ENCODE measurements at places on chromosomes 5 and 9. TPM values are rescaled to one million over a fixed set of nuclear protein-coding genes. Genes with fewer than 3 reads are reported as not detected.

DNA sequence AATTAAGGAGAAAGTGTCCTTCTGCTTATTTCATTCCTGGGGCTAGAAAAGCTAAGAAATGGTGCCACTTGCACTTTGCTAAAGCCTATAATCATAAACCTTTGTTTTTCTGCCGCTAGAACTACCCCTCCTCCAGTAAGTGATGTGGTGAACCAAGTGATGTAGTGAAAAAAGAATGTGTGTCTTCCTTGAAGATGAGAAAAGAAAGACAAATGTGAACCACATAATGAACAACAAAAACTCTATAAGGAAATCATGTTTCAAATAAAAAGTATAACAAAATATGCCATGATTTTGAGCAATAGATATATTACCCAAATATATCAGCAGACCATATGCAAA is 179.0 kb upstream of the SGCD start:
- DNase-seq = no peak

DNA sequence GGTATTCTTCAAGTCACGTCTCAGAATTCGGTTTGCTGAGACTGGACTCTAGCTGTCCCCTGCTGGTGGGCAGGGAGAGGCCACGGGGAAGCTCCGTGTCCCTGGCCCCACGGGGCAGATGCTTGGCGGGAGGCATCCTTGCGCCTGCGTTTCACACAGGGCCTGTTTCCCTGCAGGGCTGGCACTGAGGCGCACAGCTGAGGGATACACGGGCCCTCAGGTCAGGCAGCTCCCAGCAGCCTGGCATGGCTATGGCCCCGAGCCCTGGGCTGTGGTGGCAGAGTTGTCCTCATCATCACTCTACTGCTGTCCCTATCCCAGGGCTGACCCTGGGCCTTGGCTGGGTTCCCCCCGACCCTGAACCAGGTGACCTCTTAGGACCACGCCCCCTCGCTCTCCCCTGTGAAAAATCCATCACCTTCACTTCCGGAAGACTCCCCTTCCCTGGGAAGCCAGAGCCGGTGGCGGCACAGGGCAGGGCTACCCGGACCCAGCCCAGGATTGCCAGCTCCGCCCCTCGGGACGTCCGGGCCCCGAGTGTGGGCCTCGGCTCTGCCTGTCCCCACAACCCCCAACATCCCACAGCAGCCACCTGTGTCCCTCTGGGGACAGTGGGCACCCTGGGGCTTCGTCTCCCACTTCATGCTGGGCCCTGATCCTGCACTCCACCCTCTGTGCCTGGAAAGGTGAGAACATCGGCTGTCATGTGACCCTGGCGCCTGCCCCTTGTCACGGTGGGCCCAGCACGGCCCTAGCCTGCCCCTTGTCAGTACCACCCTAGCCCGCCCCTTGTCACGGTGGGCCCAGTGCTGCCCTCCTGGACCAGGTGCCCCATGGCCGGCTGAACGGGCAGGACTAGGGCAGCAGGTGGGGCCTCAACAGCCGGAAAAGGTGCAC is 5.0 kb downstream of the DPP7 start:
- DNase-seq = no peak

DNA sequence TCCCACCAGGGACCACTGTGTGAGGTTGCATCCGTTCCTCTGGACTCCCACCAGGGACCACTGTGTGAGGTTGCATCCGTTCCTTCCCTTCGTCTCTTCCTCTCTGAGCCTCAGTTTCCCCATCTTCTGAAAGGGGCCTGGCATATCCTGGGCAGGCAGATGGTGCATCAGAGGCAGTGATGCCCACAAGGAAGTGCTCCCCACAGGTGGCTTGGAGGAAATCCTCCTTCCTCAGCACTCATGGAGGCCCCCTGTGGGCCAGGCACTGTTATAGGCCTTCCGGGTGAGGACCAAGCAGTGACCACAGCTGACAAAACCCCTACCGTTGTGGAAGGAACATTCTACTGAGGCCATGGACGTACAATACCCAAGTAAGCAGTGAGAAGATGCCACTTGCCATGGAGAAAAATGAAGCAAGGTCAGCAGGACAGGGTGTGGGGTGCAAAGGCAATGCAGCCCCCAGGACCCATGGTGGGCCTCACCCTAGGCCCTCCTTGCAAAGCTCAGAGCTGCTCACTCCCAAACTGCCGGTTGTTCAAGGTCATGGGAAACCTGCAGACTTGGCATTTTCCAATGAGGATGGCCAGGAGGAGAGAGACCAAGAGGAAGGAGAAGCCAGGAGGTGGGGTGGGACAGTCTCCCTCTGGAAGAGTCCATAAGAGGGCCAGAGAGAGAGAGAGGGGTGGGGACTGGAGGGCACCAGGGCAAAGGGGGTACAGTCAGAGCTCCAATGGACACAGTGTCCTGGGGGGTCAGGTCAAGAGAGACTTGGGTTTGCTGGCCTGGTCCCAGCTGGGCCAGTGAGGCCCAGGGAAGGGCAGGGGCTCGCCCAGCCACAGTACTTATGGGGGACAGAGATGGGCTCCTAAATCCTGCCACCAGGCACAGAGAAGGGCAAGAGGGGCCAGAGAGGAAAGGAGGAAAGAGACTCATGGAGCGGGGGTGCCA is 51.1 kb downstream of the C9orf50 start:
- DNase-seq = no peak

DNA sequence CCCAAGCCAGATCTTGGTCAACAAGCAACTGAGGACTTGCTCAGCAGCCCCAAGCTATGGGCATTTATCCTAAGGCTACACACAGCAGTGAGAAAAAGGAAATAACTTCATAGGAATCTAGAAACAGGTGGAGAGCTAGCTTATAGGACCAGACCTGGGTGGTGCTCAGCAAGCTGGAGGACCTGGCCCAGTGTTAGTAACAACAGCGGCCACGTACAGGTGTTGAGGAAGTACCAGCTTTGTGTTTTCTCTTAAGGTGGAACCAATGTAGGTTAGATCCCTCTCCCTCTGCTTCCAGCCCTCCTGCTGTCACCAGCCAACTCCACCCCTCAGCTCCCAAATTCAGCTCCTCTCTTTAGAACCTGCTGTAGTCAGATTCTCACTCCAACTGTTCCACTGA is 43.4 kb downstream of the IRF1 start:
- no peak for DNase-seq

The PCDHGB5 gene
- 0.72 TPM for total RNA-seq

The LECT2 gene
- not detected for total RNA-seq

GRCh38 chr9:106906129-106906528 is 43.2 kb downstream of the ZNF462 start:
- no peak for DNase-seq

The MAMDC2 gene
- not detected for total RNA-seq

The C9 gene
- not detected for total RNA-seq

The LHFPL2 gene
- total RNA-seq = 8.6 TPM

DNA sequence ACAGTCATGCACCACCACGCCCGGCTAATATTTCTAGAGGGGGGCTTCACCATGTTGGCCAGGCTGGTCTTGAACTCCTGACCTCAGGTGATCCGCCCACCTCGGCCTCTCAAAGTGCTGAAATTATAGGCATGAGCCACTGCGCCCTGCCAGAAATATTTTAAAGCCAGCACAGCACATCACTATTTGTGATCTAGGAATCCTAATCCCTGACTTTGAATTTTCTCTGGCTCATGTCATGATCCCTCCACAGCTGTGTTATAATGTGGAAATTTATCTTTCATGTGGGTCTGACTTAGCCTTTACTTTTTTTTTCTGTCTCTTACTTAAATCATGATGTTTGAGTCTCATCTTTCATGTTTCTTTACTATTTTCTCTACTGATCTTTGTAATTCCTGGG is 18.7 kb upstream of the ITGA1 start:
- DNase-seq = no peak

The SLC25A46 gene
- 43.4 TPM for total RNA-seq

DNA sequence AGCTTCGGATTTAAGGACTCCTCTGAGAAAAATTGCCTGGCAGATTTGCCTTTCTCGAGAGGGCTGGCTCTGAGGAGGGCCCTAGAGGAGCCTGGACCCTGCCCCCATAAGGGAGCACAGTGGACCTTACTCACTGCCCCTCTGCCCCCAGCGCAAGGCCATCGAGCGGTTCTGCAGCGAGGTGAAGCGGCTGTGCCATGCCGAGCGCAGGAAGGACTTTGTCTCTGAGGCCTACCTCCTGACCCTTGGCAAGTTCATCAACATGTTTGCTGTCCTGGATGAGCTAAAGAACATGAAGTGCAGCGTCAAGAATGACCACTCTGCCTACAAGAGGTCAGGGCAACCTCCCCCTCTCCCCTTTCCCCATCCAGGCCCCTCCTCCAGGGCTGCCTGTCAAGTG is 34.6 kb downstream of the CYFIP2 start:
- no peak for DNase-seq

DNA sequence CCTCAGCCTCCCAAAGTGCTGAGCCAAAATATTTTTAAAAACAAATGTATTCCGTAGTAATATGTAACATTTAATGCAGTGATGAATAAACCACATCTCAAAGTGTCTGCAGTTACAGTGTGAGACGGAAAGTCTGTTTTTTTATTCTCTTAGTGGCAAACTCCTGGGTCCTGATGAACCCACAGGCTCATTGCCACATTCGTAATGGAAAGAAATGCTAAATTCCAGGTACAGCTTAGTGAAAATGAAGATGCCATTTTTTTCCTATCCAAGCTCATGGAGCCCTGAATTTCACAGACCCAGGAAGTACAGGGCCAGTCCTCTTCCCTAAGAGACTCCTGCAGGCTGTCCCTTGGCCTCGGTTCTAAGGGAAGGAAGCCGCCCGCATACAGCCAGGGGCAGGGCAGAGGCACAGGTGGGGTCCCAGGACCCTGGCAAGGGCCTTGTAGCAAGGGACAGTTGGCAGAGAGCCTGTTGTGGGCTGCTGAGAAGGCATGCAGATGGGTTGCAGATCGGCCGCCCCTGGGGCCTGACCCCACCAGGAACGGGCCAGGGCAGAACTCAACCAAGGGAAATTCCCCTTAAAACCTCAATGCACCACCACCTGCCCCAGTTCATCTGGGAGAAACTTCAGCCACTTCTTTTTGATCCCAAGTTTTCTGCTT is 36.2 kb downstream of the IPPK start:
- DNase-seq = no peak

DNA sequence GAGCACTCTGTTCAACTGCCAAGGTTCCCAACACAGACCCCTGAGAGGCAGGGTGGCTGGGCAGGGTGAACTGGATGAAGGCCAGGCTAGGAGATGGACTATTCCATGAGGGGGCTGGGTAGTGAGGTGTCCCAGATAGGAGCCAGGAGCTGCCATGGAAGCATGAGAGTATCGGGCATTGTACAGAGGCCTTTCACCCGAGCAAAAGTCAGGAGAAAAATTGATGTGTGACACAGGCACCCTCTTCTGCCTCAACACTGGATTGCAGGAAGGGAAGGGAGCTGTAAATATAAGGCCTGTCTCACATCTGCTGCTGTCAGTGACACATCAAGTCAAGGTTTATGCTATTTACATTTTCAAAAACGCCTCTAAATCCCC is 74.6 kb downstream of the UBAP1 start:
- peak; percentile 29 for DNase-seq

DNA sequence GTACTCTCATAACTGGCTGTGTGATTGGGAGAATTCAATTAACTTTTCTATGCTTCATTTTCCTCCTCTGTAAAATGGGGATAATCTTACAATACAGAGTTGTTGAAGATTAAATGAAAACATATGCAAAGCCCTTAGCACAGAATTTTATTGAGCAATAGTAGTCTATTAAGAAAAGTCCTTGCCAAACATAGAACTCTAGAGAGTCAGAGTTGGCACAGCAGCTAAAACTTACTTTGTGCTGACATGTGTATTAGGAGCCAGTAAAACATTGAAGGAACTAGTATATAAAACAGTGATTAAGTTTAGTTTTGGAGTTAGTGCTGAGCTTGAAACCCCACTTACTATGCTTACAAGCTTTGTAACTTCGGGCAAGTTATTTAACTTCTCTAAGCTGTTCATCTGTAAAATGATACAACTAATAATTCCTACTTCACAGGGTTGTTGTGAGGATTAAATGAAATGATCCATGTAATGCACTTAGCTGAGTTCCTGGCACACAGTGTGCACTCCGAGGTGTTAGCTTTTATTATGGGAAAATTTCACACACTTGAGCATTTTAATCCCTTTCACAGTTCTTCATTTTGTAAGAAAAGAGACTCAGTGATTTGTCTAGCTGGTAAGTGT is 20.0 kb upstream of the GRIN3A start:
- DNase-seq = no peak

- DNase-seq = no peak
These were observed 21.8 kb downstream of the NDUFS4 start for GRCh38 chr5:53582225-53582624.

DNA sequence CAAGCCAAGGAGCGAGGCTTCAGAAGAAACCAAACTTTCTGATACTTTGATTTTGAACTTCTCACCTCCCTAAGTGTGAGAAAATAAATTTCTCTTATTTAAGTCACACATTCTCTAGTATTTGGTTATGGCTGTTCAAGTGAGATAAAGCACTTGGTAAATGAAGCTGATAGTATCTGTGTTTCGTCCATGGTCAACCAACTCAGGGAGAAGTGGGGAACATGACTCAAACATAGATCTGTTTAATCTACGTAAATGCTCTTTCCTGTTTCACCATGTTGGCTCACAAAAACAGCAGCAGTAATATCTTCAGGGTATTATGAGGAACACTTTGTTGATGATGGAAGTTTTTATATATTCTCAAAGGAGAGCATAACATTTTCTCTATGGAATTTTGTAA is 2167.2 kb upstream of the C9orf72 start:
- no peak for DNase-seq

DNA sequence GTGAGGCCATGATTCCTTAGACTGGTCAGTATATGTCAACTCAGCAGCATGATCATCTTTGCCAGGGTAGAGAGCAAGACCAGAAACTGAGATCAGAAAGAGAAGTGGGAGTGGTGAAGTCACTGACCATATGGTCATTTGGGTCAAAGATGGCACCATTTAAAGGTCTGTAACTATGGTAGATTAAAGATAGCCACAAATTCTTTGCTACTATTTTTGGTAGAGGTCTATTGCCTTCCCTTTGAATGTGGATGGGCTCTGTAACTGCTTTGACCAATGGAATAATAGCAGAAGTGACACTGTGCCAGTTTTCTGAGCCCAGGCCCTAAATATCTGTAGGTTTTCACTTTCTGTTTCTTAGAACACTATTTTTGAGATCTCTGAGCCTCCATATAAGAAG is 117.6 kb downstream of the PCSK1 start:
- no peak for DNase-seq
